ENCODE measurements at places on chromosomes 16 and 17.

DNA sequence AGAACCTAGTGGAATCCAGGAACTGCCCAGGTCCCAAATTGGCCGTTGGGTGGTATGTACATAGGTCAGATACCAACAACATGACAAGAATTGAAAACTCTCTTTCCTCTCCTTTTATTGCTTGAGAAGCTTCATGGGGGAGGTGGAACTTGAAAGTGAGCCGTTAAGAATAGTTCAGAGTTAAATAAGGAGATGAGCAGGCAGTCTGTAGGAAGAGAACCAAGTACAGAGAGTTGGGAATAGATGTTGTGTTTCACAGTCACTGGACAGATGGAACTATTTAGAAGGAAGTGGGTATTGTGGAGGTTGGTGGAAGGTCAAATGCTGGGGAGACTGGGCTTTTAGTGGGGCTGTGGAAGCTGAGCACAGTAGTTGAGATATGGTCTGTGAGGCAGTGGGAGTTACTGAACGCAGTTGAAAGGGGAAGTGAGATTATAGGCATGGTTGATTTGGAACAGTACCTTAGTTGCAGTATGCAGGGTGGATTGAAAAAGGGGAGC, 26.4 kb downstream of the ARHGAP44 start:
- DNase-seq: no peak

DNA sequence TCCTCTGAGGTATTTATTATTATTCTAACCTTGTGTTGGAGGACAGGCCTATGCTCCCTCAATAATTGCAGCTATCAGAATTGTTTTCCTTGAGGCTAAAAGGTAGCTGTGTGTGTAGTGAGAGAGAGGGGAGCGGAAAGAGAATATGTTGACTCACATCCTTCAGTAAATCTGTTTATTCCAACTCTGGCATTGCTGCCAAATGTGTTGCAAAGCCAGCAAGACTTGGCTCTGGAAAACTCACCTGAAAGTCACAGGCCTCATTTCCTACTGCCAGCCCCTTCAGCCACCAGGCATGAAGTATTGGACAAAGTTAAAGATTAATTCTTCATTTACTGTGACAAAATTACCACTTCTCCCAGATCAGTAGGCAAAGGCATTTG, 9.6 kb downstream of the CA10 start:
- DNase-seq: no peak

GRCh38 chr17:4358154-4358553, 8.3 kb downstream of the UBE2G1 start:
- no peak for DNase-seq

DNA sequence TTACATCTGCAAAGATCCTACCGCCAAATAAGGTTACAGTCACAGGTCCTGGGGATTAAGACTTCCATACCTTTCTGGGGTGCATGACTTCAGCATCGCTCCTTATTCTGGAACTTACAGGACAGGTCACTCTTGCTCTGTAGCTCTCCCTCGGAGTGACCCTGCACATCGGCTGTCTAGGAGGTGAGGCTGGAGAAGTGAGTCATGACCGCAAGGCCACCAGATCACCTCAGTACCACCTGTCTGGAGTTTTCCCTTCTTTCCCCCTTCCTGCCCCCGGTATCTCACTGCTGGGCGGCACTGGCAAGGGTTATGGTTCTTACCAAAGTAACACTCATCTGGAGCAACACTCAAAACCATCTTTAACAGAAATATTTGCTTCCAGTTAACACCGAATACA, 374.8 kb downstream of the SLC39A11 start:
- no peak for DNase-seq

- no peak for DNase-seq
Observed at GRCh38 chr16:17339764-17340541, 130.8 kb downstream of the XYLT1 start.

DNA sequence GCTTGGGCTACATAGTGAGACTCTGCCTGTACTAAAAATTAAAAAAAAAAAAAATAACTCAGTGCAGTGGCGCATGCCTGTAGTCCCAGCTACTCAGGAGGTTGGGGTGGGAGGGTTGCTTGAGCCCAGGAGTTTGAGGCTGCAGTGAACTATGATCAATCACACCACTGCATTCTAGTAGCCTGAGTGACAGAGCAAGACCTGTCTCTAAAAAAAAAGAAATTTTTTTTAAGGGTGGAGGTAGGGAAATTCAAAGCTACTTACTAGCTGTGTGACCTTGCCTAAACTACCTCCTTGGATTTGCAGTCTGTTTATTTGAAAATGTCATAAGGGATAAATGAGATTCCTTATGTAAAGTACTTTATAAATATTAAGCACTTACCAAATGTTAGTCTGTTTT, 3.4 kb upstream of the SMPD3 start:
- no peak for DNase-seq

- no peak for DNase-seq
Observed at GRCh38 chr16:84552135-84552534, 47.7 kb upstream of the MEAK7 start.

- DNase-seq: no peak
Observed at GRCh38 chr17:11637796-11638195, 39.5 kb downstream of the DNAH9 start.

GRCh38 chr17:50274142-50274896, at the start of gene TMEM92:
TMEM92 (plus strand) TSS chr17:50274466; CDS start chr17:50274502, 36 bp downstream.
- DNase-seq: peak; percentile 47

DNA sequence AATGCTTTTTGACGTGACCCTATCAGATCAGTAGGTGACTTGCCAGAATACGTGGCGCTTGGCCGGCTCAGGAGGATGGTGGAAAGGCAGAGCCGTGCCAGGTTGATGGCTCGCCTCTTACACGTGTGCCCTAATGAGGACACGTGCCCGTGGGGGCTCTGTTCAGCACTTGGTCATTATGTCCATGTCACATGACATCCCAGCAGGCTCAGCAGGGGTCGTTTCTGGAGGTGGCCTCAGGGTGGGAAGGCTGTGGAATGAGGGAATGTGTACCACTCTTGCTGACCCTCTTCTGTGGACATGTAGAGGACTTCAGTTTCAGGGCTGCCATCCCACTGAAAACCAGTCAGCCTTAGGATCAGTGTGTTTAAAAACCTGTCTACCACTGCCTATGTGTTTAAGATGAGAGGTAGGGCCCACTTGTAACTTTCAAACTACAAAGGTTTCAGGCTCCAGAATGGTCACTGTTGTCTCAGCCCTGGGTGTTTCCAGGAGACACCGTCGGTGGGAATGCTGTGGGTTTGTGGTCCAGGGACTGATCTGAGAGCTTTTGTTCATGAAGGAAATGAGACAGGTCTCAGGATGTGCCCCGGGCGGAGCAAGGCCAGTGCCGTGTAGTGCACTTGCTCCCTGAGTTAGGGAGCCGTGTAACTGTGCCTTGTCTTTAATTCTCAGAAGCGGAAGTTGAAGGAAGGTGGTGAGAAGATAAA, 12.1 kb downstream of the UBN1 start:
- no peak for DNase-seq

DNA sequence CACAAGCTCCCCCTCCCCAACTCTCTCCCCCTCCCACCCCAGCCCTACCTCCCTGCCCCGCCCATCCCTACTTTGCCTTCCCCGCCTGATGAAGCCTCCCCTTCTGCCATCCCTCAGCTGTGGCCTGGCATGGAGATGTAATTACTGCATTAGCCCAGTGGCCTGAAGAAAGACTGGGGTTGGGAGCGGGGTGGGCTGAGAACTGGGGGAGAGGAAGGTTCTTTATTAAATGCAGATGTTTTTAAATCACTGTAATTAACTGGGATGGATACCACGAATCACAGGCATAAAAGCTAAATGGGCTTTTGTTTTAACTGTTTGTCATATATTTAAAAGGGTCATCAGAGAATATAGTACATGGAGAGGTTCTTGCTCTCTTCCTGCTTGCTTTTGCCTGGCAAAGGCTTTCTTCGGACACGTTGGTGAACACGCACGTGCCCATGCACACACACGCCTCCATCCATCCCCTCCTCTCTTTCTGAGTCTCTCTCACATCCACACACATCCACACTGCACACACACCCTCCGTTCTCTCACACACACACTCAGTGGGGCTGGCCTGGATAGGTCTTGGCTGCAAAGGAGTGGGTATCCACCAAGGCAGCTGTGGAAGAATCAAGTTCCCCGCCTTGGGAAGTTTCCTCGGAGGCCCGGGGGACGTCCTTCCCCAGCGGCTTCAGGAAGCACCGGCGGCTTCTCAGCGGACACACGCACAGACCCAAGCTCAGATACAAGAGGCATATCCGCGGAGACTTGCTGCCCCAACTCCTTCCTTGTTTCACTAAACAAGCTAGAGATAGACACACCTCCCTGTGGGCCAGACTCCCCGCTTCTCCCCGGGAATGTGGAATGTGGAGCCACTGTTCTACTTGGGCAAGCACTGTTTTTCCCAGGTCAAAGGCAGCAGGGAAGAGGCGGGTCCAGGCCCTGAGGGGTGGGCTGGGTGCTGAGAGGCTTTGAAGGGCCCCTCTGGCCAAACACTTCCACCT, 27.4 kb upstream of the TNRC6C start:
- no peak for DNase-seq

- DNase-seq: peak; percentile 27
Observed at GRCh38 chr17:77324227-77324626, 183.5 kb downstream of the SEC14L1 start.

GRCh38 chr17:55655777-55656176, 66.9 kb downstream of the TMEM100 start:
- DNase-seq: no peak

GRCh38 chr17:78664476-78665386, 87.5 kb upstream of the DNAH17 start:
- DNase-seq: no peak

GRCh38 chr16:56738221-56738620, 8.3 kb downstream of the NUP93 start:
- no peak for DNase-seq

GRCh38 chr16:21097151-21097550, 53.5 kb downstream of the DNAH3 start:
- no peak for DNase-seq

- no peak for DNase-seq
Observed at GRCh38 chr17:13755851-13756250, 154.1 kb upstream of the HS3ST3A1 start.

GRCh38 chr17:82623707-82624106, 24.5 kb downstream of the WDR45B start:
- DNase-seq: no peak

DNA sequence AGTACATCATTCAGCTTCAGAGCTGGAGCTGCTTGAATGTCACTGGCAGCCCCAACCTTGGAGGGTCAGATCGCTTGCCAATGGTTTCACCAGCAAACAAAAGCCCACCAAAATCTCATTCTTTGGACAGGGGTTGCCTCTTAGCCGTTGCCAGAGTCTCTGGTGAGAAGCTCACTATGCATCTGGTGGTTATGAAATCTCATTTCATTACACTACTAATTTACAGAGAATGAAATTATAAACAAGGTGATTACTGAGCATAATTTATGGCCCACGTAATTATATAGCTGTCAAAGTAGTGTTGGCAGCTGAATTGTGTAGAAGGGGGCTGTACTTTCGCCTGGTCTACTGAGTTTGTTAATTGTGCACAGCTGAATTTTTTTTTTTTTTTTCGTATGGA, 688.9 kb upstream of the KIF2B start:
- no peak for DNase-seq

DNA sequence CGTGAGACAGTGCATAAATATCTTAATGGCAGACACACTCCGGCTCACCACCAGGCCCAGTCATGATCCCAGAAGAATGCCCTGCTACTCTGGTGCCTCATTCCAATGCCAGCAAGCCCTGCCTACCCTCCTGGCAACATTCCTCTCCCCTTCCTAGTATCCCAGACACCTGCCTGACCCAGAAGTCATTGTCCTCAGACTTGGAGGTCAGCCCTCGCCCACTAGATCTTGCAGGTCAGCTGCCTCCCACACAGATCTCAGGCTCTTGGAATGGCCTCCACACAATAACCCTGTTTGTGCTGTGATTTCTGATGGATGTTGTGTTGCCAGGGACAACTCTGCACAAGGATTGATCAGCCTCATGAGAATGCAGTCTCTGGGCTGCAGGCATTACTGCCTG, 1.8 kb upstream of the TEX2 start:
- DNase-seq: no peak

Measured in femur (tissue), 1 donor.